ENCODE measurements at places on chromosomes 7 and 10.
A peak's percentile ranks its signal among the peaks of the same experiment; 100 is the strongest.

- no peak for DNase-seq
Observed at GRCh38 chr7:1608318-1608717, 38.5 kb upstream of the PSMG3 start.

DNA sequence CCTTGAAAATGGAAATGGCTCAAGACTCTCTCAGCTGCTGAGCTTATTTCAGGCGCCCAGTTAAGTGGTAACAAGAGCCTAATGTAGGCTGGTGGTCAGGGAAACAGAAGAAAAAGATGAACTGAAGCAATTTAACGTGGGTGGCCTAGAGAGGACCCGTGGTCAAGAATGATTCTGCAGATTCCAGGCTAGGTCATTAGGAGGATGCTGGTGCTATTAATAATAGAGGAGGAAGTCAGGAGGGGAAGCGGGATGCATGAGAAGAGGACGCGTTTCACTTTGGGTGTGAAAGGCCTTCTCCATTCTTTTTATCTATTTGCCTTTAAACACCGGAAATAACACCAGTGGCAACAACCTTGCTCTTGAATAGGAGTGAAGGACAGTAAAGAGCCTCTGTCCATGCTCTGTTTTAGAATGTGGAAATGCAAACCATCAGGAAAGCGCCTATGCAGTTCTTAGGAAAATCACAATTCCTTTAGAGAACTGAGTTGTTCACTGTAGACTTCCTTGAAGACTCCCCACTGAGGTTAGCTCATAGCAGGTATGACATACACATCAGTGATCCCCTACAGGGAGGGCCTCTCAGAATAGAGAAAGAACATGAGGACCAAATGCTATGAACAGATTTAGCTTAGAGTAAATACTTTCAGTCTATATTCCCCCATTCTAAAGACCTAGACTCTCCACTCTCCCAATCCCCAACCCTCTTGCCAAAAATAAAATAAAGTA, 8.6 kb downstream of the LIPA start:
- no peak for DNase-seq

GRCh38 chr10:132142396-132143161, 44.2 kb upstream of the DPYSL4 start:
- no peak for DNase-seq

GRCh38 chr10:125057158-125058001, 103.0 kb downstream of the CTBP2 start:
- peak; percentile 91 for DNase-seq

- DNase-seq, result no peak
Observed at GRCh38 chr10:124688889-124689670, 55.1 kb downstream of the FAM53B start.

GRCh38 chr7:149257146-149257545, 4.8 kb upstream of the ZNF783 start:
- DNase-seq, result no peak

All from coronary artery (tissue), 2 donors.